PC-9 (cell line): ENCODE measurements at places on chromosomes 2 and 18. TPM values are rescaled to one million over a fixed set of nuclear protein-coding genes. Genes with fewer than 3 reads are reported as not detected.
A peak's percentile ranks its signal among the peaks of the same experiment; 100 is the strongest.

DNA sequence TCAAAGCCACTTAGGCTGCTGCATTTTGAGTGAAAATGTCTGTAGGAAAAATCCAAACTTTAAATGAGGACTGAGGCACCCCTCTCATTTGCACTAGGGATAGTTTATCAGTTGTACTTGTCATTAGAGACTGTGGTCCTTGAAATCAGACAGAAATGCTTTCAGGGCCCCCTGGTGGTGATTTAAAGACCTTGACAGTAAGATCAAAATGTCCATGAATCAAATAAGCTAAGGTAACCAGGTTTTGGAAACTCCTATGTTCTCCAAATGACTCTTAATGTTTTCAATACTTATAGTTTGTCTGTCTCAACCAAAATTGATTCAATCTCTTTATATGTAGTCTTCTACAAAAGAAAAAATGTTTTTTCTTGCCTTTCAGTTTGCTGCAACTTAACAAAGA lies 28.8 kb upstream of the DDX18 start:
- peak; percentile 49 for DNase-seq

DNA sequence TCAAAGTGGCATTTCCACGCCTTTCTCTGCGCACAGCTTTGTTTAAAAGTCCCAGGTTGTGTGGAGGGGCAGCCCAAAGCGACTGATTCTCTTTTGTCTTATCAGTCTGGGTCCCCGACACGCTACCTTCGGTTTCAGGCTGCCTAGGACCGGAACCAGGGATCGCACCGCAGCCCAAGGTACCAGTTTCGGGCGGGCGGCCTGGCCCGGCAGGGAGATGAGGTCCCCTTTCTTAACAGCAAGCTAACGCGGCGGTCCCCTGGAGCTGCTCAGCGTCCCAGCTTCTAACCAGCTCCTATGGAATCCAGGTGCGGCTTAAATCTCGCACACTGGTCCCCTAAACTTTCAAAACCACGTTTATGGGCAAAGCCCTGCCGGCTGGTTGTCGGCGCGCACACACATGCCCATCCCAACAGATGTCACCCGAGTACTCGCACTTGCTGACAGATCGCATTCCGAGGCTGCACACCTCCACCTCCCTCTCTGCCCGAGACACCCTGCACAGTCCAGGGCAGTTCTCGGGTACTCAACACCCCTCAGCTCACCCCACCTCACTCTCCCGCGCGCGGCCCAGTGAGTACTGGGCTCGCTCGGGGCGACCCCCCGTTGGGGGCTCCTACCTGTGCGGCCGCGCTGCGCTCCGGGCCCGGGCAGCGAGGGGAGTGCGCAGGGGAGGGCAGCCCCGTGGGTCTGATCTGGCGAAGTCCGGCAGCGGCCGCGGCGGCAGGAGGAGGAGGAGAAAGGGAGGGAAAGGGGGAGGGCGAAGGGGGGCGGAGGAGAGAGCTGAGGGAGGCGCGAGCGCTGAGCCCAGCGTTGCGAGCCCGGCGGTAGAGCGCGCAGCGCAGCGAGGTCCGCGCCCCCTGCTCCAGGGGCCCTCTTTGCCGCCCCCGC lies at the start of gene EFEMP1:
Gene EFEMP1 (minus strand): TSS at position 692 of the 891 bp plus-strand sequence. CDS start 1,342 bp downstream, outside the sequence.
- DNase-seq, result peak; percentile 56

DNA sequence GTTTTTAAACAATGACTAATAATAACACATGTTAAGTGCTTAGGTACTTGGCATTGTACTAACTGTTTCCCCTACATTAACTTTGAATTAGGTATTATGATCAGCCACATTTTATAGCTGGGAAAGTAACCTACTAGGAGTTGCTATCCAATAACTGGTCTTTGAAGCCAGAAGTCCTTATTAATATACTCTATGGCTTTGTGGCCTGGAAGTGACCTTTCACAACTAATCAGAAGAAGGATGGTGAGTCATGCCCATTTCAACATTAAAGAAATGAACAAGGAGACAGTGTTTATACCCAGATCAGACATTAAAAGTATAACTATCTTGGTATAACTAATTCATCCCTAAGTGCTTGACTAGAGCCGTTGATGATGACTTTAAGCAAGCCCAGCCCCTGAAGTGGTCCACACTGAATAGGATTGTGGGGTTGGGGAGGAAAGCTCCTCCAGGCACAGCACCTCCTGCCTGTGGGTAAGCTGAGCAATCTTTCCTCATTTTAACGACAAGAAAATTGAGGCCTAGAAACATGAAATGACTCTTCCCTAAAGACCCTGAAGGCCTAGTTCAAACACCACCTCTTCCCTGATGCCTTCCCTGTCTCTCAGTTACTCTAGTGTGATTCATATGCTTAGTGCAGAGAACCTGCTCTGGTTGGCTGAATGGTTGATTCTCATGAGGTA lies 71.6 kb upstream of the RFX8 start:
- no peak for DNase-seq

- DNase-seq, result no peak
Observed at GRCh38 chr2:58983111-58983510, 742.0 kb upstream of the FANCL start.

GRCh38 chr2:241356871-241357260 lies 781 bp downstream of the FARP2 start:
- DNase-seq, result no peak

DNA sequence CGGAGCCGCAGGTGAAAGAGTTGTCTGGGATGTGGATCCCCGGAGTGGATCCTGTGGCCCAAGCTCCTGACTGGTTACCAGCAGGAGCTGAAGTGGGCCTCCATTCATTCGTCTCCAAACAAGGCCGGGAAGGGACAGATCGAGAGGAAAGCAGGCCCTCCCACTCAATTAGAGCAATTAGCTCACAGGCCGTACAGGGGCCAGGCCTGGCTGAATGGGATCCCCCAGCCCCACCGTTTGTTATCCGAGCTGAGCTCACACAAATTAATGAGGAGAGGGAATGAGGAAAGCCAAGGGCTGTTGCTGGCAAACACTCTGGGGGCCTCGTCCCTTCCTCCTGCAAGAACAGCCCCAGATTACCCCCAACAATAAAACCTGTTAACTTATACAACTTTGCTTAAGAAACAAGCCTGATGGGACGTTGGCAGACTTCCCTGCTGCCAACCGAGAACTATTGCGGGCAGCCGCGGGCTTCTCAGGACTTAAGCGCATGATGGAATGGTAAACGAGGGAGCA lies 338.0 kb downstream of the BCL11A start:
- no peak for DNase-seq

OSBPL6 gene
- total RNA-seq, result 2.6 and 3.5 TPM in 2 replicates

HOXD9 gene
- total RNA-seq, result not detected in 2 replicates

DNA sequence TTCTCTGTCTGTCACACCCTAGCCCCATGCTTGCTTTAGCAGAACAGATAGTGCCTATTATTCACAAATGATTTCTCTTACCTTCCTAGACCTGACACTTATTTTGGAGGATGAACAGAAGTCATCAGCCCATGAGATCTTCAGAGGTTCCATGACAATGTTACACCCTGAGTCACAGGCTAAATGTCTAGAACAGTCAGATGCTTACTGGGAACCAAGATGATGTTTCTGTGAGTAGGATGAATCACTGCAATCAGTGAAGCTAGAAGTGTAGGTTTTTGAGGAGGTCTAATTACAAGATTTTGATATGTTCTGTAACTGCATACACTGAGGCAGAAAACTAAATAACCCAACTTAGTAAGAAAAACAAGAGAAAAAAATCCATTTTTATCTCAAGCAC lies 123.0 kb upstream of the THUMPD2 start:
- DNase-seq, result no peak

DNAH6 gene
- not detected in 2 replicates for total RNA-seq

SLC66A2 gene
- total RNA-seq, result 24.3 and 28.0 TPM in 2 replicates

DYNAP gene
- not detected in 2 replicates for total RNA-seq

DNA sequence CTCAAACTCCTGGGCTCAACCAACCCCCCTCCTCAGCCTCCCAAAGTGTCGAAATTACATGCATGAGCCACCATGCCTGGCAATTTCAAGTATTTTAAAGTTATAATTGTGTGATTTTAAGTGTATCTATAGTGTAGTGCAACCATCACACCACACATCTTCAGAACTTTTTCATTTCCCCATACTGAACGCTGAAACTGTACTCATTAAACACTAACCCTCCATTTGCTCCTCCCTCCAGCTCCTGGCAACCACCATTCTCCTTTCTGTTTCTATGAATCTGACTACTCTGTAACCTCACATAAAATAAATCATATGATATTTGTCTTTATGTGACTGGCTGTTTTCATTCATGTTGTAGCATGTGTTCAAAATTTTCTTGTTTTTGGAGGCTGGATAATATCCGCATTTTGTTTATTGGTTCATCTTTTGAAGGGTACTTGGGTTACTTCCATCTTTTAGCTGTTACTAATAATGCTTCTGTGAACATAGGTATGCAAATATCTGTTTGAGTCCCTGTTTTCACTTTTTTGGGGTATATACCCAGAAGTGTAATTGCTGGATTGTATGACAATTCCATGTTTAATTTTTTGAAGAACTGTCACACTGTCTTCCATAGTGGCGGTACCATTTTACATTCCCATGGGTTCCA lies 188.2 kb downstream of the PLCL1 start:
- DNase-seq, result no peak

- DNase-seq, result no peak
Observed at GRCh38 chr2:96153991-96154431, 8.8 kb upstream of the DUSP2 start.

LINC00305 gene
- total RNA-seq, result not detected in 2 replicates

SAG gene
- total RNA-seq, result not detected in 2 replicates

DNA sequence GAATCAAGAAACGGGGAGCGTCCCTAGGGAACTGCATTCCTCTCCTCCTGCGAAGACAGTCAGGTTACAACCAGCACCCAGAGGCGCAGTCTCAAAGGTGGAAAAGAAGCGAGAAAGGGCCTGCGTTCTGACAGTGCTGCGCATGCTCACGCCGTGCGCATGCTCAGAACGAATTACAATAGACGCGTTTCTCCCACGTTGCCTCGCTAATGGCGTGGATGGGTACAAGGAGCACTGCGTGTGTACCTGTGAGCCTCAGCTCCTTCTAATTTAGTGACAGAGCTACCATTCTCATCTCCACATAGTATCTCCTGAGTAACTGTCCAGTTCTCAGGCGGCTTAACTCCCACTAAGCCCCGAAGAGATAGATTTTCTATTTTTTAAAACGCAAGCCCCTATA lies 448.8 kb downstream of the TXNL1 start:
- DNase-seq, result no peak

DNA sequence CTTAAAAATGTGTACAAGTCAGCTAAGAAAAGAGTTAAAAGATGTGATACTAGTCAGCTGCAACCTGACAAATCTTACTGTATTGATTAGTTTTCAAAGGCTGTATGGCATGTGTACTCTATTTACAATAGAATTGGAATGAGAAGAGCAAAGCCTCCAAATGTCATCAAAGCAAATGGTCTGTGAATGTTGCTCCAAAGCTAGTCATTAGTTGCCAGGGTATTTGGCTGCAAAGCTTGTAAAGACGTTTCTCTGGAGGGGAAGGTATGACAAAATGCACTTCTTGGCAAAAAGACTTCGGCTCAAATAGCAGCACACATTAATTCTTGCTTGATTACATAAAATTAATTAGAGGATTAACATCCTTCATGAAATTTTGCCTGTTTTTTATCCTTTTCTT lies 59.3 kb downstream of the ETAA1 start:
- DNase-seq, result no peak

DNA sequence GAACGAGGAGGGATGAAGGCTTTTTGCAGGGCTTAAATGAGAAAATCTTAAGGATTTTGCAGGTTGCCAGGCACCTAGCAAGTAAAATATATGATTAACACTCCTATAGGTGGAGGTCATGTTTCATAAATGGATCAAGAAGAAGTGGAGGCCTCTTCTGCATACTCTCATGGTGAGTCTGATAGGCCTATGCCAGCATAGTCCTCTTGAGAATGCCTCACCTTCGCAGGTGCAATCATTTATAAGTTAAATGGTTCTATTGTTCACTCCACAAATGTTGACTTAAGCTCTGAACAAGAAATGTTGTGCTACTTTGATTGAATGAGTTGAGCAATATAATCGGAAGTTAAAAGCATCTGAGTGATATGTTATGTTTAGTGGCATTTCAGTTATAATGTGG lies 12.1 kb downstream of the LRRTM1 start:
- no peak for DNase-seq
